Trophoblast cell (in vitro differentiated cells and primary cell): ENCODE measurements at places on chromosomes 1 and 21.

DNA sequence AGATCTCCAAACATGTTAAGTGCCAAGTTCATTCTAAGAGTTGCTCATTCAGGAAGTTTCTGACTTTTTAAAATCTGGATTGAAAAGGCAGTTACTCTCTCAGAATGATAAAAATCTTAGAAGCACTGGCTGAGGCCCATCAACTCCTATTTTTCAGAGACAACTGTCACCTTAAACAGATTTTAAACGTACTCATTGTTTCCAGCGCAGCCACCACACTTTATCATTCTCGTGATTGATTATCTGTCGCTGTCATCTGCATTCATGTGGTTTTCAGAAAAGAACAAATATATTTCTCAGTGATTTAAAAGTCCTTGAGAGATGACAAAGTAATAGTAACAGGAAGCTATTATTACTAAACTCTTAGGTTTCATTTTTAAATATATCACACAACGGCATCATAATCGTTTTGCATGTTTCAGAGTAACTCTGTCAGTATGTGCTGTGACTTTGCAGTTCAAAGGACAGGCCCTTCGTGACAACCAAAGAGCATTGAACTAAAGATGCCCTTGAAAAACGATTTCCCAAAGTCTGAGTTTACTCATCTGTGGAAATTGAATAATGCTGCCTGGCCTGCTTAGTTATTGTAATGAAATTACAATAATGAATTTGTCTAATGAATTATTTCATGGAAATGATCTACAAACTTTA lies 14.9 kb upstream of the KCNK1 start:
- no peak for DNase-seq

DNA sequence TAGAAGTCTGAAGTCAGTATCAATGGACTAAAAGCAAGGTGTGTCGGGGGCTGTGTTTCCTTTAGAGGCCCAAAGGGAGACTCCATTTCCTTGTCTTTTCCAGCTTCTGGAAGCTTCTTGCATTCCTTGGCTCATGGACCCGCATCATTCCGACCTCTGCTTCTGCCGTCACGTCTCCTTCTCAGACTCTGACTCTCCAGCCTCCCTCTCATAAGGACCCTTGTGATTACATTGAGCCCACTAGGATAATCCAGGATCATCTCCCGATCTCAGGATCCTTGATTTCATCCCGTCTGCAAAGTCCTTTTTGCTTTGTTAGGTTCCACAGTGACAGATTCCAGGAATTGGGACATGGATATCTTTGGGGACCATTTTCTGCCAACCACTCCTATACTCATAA lies 265.8 kb upstream of the CSF3R start:
- peak; percentile 35 for DNase-seq

DNA sequence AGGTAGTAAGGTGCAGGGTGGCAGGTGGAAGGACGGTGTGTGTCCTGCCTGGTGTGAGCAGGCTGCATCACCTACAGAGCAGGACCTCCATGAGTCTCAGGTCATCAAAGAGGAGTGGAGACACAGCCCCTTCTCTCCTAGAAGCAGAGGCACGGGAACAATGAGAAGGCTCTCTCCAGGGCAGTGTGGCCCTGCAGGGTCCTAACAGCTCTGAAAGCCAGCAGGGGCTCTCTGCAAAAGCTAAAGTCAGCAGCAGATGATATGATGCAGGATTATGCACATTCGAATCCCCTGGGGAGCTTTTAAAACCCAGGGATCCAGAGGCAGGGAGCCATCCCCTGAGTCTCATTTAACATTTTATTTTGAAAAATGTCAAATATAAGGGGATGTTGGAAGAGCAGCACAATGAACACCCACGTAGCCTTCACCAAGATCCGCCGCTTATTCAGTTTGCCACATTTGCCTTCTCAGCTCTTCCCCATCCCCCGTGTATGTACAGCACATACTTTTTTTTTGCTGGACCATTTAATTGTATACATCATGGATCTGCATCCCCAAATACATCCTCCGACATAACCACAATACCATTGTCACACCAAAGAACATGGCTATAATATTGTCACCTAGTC lies 88.1 kb downstream of the CNIH3 start:
- no peak for DNase-seq

DNA sequence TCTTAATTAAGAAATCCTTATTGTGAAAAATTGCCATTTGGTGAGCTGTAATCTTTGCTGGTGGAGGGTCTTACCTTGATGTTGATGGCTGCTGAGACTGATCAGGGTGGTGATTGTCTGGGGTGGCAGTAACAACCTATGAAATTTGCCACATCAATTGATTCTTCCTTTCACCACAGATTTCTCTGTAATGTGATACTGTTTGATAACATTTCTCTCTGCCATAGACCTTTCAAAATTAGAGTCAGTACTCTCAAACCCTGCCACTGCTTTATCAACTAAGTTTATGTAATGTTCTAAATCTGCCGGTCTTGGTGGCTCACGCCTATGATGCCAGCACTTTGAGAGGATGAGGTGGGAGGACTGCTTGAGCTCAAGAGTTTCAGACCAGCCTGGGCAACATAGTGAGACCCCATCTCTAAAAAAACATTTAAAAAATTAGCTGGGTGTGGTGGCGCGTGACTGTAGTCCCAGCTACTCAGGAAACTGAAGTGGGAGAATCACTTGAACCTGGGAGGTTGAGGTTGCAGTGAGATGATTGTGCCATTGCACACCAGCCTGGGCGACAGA lies 5.0 kb downstream of the KPNA6 start:
- no peak for DNase-seq

DNA sequence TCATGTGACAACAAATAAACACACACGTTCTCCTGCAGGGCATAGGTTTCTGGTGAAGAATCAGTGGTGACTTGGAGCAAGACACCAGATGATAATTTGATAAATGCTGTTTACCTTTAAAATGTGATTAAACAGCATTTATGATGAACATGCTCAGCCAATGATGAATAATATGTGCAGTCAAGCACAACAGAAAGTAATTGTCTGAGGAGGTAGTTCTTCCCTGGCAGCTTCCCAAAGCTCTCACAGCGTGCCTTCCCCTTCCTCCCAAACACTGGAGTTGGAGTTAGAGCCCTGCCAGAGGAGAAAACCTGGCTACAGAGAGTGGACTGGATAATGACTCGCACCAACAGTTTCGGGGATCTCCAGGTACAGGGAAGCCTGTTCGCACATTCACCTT lies 463.5 kb downstream of the SMYD3 start:
- no peak for DNase-seq
